ENCODE measurements at places on chromosomes 7 and 10. TPM values are rescaled to one million over a fixed set of nuclear protein-coding genes. Genes with fewer than 3 reads are reported as not detected.
A peak's percentile ranks its signal among the peaks of the same experiment; 100 is the strongest.

GRCh38 chr10:34008656-34009055 is 674.2 kb upstream of the NRP1 start:
- DNase-seq, result no peak

GRCh38 chr7:28033386-28033785 is 147.2 kb downstream of the JAZF1 start:
- no peak for DNase-seq

GRCh38 chr10:124707144-124707467 is 37.1 kb downstream of the FAM53B start:
- DNase-seq, result no peak

DNA sequence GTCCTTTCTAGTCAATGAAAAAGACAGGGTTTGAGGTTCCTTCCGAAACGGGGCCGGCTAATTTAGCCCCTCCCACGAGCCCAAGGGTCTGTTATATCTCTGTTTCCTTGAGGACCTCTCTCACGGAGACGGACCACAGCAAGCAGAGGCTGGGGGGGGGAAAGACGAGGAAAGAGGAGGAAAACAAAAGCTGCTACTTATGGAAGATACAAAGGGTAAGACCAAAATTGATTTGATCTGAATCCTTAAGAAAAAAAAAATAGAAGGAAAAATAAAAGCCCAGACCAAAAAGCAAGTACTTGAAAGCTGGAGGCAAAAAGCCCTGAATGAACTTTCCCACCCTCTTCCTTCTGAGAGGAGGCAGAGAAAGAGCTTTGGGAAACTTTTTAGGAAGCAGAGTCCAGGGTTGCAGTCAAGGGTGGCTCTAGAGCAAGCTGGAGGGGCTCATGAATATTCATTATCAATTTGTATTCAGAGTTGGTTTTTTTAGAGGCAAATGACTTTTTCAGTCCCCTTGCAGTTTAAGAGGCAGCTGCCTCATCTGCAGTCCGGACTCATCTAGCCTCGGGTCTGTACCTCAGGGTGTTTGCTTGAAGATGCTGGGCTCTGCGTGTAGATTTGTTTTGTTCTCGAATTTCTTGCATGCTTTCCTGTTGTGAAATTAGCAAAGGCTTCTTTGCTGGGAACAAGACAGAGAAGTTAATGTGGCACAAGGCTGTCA is at the start of gene ENTPD1:
TSS of gene ENTPD1 (plus strand) at position 123 of the 721 bp plus-strand sequence. CDS start at position 200, 77 bp downstream.
- DNase-seq, result no peak

DNA sequence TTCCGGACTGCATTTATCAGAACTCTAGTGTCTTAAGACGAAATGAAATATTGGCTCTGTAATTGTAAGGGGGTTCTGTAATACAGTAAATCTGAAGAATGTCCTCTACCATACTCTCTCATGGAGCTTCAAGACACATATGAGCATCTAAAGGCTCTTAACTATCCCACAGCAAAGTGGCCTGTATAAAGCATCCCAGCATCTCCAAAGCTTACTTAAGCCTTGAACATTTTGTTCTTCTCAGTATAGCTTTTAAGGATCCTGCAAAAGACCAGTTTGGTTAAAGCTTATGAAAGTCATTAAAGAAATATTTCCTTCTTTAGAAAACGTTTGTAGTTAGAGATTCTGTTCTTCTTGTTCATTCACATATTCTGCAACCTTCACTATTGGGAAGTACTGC is 75.1 kb downstream of the HGF start:
- no peak for DNase-seq

DNA sequence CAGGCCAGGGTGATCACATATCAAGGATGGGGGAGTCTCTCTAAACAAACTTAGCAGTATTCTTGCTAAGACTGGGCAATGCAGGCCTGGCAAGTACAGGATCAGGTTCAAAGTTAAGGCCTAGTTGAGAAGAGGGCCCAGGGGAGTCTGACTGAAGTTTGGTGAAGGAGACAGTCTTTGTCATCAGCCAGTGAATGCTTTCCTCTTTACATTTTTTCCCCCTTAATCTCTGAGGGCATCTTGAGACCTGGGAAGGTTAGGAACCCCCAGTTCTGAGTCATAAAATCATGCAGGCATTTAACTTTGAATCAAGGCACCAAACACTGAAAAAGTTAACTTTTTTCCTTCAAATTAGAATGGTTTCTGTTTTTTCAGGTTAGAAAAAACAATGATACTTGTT is 311.5 kb downstream of the REEP3 start:
- no peak for DNase-seq

DNA sequence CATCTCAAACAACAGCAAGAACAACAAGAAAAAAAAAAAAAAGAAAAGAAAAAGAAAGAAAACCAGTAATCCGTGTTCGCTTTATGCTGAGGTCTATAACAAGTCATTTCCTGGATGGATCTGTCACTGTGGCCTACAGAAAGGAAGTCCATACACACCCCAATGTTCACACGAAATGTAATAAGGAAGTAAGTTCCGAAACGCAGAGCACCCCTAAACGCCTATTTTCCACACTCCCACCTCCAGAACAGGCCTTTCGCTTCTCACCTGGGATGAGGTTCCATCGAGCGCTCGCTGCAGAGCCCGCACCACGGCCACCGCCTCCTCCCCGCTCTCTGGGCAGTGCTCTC is 735 bp downstream of the ZNF394 start:
- DNase-seq, result no peak

DNA sequence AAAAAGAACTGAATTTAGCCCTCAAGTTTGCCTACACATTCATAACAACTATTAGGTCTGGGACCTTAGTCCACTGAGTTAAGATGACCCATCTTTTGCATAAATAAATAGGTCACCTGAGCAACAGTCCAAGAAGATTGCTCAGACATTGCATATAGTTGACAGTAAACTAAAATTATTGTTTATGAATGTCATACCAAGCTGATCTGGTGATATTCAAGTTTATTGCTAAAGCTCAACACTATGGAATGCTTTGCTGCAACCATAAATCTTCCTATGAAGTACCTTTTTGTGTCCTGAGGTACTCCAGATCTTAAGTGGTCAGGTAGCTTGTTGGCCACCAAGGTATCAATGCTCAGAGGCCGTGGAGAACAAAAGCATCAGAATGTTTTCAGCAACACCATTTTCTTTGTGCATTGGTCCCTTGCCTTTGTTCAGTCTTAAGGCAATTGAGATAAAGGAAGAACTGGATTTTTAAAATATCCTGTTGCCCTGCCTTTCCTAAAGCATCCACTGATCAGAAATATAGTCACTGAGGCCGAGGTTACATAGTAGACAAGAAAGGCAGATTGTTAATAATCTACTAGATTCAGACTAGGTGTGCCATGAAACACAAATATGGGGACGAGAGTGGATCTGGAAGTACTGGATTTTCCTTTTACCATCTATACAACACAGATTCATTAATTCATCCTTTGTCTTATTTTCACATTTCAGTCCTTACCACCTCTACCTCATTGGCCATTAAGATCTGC is 321.3 kb downstream of the PTEN start:
- no peak for DNase-seq

- no peak for DNase-seq
Observed at GRCh38 chr7:122416336-122416735, 111.8 kb upstream of the FEZF1 start.

DNA sequence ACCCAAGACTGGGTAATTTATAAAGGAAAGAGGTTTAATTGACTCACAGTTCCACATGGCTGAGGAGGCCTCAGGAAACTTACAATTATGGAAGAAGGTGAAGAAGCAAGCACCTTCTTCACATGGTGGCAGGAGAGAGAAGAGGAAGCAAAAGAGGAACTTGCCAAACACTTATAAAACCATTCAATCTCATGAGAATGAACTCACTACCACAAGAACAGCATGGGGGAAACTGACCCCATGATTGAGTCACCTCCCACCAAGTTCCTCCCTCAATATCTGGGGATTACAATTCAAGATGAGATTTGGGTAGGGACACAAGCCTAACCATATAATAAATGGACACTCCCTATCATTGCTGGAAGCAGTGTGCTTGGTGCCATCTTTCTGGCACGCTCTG is 506.3 kb downstream of the CALN1 start:
- no peak for DNase-seq

- DNase-seq, result no peak
Observed at GRCh38 chr7:108129018-108129965, 869 bp downstream of the LAMB4 start.

DNA sequence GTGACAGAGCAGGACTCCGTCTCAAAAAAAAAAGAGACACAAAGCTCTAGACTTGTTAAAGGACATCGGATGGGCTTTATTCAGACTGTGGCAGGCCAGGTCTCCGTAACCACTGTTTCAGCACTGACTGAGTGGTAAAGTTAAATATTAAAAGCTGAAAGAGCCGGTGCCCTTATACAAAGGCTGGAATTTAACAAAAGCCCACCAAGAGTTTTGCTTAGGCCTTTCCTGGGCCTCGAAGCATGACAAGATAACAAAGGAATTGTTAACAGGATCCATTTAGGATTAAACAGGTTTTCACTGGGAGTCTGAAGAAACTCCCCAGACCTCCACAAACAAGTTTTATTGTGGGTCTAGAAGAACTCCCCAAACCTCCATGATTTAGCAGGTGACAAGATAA is 727.8 kb downstream of the TYW1 start:
- no peak for DNase-seq

- no peak for DNase-seq
Observed at GRCh38 chr7:169276-170172, 22.8 kb upstream of the FAM20C start.

DNA sequence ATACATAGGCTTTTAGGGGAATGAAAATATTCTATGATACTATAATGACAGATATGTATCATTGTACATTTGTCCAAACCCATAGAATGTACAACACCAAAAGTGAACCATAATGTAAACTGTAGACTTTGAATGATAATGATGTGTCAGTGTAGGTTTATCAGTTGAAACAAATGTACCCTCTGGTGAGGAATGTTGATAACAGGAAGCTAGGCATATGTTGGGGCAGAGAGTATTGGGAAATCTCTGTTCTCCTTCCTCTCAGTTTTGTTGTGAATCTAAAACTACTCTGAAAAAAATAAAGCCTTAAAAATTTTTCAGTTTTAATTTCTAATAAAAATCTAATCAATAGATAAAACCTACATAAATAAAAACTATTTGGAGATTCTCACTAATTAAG is 36.9 kb downstream of the C1GALT1 start:
- DNase-seq, result no peak

GRCh38 chr10:21926949-21927348 is 76.6 kb downstream of the DNAJC1 start:
- peak; percentile 75 for DNase-seq

DNA sequence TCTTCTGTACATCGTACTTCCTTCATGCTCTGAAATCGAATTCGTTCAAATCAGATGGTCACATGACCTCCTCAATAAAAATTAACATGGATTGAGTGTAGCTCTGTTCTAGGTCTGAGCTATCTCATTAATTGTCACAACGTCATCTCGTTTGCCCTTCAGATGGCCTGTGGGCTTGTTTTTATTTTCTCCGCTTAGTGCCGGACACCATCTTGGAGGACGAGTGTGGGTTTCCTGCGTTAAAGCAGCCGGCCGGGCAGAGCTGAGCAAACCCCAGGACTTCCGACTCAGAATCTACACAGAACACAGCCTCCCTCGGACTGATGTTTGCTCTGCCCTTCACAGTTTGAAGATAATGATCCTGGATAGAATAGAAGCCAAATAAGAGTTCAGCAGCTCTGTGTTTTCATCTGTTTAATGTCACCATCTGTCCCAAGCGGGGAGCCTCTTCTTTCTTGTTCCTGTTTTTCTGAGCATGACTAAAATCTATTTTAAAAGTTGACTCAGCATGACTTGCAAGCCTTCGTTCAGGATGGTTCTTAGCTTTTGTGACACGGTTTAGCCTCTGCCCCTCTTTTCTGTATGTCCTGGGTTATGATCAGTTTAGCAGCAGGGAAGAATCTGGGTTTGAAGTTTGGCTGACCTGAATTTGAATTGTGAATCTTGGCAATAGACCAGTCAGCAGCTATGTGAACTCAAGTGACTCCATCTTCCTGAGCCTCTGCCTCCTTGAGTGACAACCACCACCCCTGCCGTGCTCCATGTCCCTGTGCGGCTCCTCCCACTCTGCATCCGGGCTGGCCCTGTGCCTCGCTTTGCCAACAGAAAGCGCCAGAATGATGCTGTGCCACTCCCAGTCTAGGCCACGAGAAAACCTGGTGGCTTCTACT is 30.6 kb upstream of the GALNTL5 start:
- DNase-seq, result no peak

GRCh38 chr7:51290702-51291540 is 25.7 kb downstream of the COBL start:
- no peak for DNase-seq

DNA sequence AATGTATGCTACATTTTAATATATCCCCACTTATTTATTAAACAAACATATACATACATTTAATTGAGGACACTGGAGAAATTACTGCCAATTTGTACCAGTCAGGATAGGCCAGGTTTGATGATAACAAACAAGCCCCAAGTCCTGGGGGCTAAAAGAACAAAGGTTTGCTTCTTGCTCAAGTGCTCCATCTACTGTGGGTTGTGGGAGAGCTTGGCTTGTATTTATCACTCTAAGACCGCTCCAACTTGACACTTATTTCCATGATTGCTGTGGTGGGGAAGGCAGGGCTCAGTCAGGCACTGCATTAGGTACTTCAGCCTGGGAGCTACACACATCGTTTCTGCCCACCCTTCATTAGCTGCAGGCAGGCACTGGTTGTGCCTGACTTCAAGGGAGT is 136.6 kb upstream of the ZNF32 start:
- no peak for DNase-seq

DNA sequence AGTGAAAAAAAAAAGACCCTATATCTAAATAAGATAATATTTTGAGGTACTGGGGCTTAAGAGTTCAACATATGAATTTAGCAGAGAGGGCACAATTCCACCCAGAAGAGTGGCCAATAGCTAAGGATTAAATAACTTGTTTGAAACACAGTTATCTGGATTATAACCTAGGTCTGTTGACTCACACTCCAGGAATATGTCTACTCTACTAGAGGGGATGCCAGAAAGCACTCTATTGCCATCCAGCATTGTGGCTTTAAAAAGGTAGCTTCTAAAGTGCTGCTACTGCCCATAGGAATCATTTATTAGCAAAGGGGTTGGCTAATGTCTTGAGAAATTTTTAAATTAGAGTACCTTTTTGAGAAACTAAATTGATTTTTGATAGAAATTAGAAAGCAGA is 102.2 kb downstream of the PPP1R3A start:
- no peak for DNase-seq

- DNase-seq, result no peak
Observed at GRCh38 chr7:36787933-36788378, 63.7 kb upstream of the AOAH start.

DNA sequence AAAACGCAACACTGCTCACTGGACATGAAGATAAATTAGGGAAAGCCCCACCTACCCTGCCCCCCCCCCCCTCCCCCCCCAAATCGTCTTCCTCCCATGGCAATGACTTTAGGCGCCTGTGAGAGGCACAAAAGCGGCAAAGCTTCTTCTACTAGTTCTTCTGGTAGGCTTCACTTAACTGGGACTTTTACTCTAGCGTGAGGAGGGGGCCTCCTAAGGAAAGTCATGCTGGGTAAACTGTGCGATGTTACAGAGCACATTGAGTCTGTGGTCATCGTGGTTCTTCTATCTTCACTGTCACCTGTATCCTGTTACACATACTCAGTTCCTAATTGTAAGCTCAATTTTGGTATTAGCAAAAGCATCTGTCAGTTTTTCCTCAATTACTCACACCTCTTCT is 25.1 kb downstream of the HSPB1 start:
- no peak for DNase-seq

- no peak for DNase-seq
Observed at GRCh38 chr10:103885617-103886016, 30.2 kb upstream of the SH3PXD2A start.

The RSBN1L gene
- 16.5 TPM for total RNA-seq

The LRRC4 gene
- total RNA-seq, result not detected

The CFAP46 gene
- total RNA-seq, result 0.35 TPM

The SRRM3 gene
- 1.4 TPM for total RNA-seq

The ZNF488 gene
- 0.11 TPM for total RNA-seq

The EN2 gene
- not detected for total RNA-seq

The URGCP gene
- total RNA-seq, result 20.6 TPM

The OPN4 gene
- not detected for total RNA-seq

The INTS1 gene
- 72.9 TPM for total RNA-seq

Data from HT1080 (cell line).